ENCODE measurements at places on chromosomes 11 and 22.

GRCh38 chr22:43167001-43167589, 15.7 kb downstream of the TSPO start:
- H3K4me1 ChIP-seq = no peaks in the 10 kb centered on the region
- no peak overlapping the region for H3K4me3 ChIP-seq
- DNase-seq = no peak
- no peaks in the 10 kb centered on the region for H3K27me3 ChIP-seq
- H3K36me3 ChIP-seq = no peaks in the 10 kb centered on the region

DNA sequence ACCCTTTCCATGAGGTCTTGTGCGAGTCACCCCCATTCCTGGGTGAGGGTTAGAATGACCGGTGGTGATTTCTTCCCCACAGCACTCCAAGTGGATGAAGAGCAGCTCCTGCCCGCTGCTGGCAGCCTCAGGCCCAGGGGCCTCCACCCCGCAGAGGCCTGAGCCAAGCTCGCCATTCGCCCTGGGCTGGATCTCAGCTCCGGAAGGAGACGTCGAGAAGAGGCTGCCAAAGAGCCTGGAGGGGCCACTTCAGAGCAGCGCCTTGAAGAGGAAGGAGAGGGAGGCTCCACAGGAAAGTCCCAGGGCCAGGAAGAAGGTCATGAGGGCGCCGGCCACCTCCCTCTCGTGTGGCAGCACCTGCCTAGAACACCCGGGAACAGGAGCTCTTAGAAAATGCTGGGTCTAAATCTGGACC, 8.4 kb downstream of the SLC29A2 start:
- H3K27ac ChIP-seq = no peak overlapping the region
- no peaks in the 10 kb centered on the region for H3K27me3 ChIP-seq
- no peaks in the 10 kb centered on the region for H3K4me1 ChIP-seq
- no peak for DNase-seq
- H3K36me3 ChIP-seq = no peaks in the 10 kb centered on the region

DNA sequence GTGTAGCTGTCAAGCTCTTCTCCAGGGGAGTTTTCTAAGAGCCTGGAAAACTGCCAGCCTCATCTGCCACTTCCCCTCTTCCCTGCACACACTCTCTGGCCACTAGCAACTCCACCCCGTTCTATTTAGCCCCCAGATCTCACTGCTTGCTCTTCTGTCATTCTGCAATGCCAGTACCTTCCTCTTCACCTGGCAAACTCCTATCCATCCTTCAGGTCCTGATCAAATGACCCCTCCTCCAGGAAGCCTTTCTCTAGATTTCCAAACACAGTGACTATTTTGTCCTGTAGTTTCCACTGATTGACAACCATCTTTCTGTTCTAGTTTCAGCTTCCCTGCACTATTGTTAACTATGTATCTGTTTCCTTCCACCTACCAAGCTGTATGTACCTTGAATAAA, 437.7 kb downstream of the SOX6 start:
- no peaks in the 10 kb centered on the region for H3K4me1 ChIP-seq
- H3K4me3 ChIP-seq = no peak overlapping the region
- H3K27me3 ChIP-seq = no peaks in the 10 kb centered on the region
- no peak overlapping the region for H3K27ac ChIP-seq
- no peaks in the 10 kb centered on the region for H3K36me3 ChIP-seq

- DNase-seq = no peak
- H3K4me1 ChIP-seq = no peaks in the 10 kb centered on the region
- H3K36me3 ChIP-seq = no peaks in the 10 kb centered on the region
These were observed 8.5 kb downstream of the SERHL2 start for GRCh38 chr22:42562279-42562678.

DNA sequence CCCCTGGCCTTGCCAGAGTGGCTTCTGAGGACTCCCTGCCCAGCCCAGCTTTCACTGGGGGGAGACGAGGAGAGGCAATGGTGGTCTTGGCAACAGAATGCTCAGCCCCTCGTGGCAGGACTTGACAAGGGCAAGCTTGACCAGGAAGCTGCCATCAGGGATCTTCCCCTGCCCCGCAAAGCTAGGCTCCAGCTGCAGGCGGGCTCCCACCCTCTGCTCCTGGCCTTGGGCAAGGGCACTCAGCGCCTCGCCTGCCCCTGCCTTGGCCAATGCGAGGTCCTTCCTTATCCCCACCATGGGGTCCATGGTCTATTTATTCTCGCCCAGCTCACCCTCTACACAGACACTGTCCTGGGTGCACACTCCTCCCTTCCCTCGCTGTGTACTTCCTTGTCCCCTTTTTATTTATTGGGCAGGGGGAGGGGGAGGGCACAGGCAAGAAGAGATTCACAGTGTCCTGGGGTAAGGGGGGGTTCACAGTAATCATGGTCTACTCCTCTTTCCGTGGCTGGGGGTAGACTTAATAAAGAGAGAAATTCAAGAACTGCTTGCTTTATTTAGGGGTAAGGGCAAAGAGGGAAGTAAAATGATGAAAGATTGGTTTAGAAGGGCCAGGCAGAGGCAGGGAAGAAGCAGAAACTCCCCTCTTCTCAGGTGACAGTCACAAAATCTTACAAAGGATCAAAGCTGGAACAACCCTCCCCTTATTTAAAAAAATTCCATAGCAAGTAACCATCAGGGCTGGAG, 1.6 kb downstream of the GPHA2 start:
- H3K27ac ChIP-seq = no peak overlapping the region
- no peaks in the 10 kb centered on the region for H3K4me1 ChIP-seq
- H3K36me3 ChIP-seq = peaks cover 15% of the 10 kb centered on the region
- DNase-seq = no peak

DNA sequence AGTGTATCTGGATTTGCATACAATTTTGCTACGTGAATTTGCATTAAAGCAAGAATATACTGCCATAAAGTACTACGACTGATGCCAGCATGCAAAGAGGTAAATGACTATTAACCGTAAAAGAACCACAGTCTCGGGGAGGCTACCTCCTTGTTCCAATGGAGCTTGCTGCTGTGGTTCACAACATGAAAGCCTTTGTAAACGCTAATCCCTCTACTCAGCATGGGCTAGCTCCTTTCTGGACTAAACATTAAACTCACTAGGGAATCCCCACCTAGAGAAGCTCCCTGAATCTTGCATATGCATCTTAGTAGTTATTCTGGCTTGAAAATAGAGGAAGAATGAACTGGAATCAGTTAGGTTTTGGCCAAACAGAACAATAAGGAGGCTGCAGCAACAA, 60.5 kb upstream of the ARHGAP32 start:
- peaks cover 2% of the 10 kb centered on the region for H3K4me1 ChIP-seq
- DNase-seq = no peak
- no peak overlapping the region for H3K27ac ChIP-seq
- H3K27me3 ChIP-seq = no peaks in the 10 kb centered on the region

GRCh38 chr11:4677948-4678347, 19.7 kb downstream of the OR51E2 start:
- no peaks in the 10 kb centered on the region for H3K27me3 ChIP-seq
- H3K4me1 ChIP-seq = no peaks in the 10 kb centered on the region
- H3K27ac ChIP-seq = no peak overlapping the region

All from CD8-positive, alpha-beta memory T cell (primary cell).